HCEC 1CT (cell line): ENCODE measurements at places on chromosomes 3 and 15.

- no peak for DNase-seq
These were observed 121.1 kb downstream of the MEX3B start for GRCh38 chr15:81924729-81925128.

GRCh38 chr15:91393186-91393585 is 293.1 kb downstream of the SV2B start:
- DNase-seq = no peak

GRCh38 chr3:50241713-50242380 is 5.8 kb downstream of the GNAI2 start:
- no peak for DNase-seq

DNA sequence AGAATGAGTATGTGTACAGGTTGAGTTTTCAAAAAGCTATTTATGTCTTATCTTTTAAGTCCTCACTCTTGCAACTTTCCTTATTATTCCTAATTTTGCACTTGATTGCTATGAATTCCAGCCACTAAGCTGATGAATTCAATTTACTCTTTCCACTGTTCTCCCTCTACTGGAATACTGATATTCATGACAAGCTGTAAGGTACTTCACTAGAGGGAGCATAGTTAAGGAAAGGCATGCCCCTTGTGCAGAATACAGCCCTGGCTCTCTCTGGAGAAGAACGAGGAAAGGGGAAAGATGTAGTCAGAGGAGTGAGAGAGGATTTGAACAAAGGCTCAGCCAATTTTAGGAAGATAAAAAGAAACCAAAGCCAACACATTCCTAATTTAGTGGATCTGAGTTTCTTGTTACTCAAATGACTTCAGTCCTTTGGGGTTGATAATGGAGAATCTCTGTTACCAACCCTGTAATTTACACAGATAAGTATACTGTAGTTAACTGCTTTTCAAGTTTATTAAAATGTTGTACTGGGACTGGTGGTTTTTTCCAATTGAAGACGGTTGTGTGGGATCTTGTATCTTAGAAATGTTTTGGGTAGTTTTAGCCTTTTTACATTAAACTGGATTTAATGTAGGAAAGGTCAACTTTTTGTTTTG is 4.0 kb downstream of the SCAANT1 start:
- DNase-seq = peak; percentile 26

DNA sequence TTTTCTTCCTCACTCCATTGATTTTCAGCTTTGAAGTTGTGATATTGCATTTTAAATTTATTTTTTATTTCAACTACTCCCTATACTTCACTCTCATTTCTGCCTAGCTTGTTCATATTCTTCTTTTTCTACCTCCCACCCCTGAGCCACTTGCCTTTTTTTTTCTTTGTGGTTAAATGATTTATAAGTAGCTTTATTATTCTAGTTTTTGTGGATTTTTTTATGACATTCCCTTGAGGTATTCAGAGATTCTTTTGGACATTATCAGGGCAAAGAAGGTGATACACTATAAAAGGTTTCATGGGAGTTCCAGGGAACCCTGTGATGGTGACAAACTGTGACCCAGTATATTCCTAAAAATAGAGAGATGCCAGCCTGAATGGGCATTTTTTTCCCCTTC is 3.3 kb downstream of the C15orf61 start:
- DNase-seq = no peak

- DNase-seq = no peak
These were observed 39.4 kb upstream of the CD47 start for GRCh38 chr3:108130236-108130635.

DNA sequence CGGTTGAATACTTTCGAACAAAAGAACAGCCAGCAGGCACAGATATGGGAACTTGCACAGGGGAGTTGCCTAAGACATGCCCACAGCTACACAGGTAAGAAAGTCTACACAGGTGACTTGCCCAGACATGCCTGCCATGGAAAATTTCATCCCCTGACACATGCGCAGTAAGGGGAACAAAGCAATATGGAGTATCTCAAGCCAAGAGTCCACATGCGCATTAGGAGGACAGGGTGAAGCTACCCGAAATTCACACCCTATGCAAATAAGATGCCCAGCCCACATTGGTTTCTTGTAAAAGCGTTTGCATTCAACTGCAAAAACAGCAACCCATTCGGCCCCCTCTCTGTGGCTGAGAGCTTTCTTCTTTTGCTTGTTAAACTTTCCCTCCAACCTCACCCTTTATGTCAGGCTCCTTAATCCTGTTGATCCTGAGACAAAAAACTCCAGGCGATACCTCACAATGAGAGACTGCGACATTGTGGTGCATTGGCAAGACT is 49.3 kb upstream of the TRPM1 start:
- DNase-seq = no peak

GRCh38 chr3:12486001-12486400 is 1.7 kb downstream of the TSEN2 start:
- DNase-seq = no peak
